ENCODE measurements at places on chromosomes 1 and 21.

DNA sequence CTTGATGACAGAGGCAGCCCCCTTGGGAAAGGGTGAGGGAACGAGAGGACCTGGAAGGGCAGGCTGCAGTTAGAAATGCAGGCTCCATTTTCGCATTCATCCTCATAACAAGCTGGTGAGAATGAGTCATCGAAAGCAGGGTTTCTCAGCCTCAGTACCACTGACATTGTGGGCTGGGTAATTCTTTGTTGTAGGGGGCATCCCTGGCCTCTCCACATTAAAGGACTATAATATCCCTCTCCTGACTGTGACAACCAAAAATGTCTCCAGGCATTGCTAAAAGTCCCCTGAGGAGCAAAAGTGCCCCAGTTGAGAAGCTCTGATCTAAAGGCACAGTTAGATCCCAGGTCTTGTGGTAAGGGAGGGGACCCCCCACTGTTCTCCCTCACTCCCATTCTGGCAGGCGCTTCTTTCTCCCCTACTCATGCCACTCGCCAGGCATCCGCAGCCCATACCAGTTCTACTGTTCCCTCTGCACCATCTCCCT is 20.4 kb downstream of the KCNN3 start:
- DNase-seq, result no peak

GRCh38 chr1:19921310-19921709 is 2.1 kb downstream of the PLA2G2E start:
- DNase-seq, result no peak

DNA sequence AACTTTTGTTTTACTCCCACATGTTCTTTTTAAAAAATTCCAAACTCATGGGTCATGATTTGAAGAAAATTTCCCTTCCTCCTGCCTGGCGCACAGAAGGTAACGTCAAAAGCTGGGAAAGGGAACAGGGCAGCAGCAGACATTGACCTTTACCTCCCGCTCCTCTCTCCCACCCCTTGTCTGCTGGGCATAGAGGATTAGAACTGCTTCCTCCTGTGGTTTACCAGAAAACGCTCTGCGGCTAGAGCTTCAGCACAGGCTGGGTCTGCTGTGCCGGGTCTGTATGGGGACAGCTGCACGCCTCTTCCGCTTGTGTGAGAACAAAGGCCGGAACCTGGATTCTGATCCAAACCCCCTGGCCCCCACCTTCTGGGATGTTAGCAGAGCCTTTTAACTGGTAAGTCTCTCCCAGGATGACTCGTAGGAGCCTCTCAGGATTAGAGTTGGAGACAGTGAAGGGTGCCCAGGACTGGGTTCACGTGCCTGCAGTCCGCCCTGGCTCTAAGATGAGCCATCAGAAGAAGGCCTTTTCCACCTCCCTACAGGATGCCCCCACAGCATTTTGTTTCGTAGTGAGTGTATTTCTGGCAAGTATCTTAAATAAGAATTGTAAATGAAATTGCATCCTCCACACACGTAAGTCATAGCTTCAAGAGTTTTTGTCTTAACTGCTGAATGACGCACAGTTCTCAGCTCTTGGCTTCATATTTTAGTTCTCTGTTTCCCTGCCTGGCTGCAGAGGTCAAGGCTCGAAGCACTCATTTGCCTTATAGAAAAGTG is 5.2 kb downstream of the H6PD start:
- DNase-seq, result peak; percentile 63

GRCh38 chr1:99457381-99458165 is 188.3 kb upstream of the PALMD start:
- no peak for DNase-seq

- DNase-seq, result no peak
Measured at GRCh38 chr1:232307296-232308017, 322.5 kb downstream of the SIPA1L2 start.

DNA sequence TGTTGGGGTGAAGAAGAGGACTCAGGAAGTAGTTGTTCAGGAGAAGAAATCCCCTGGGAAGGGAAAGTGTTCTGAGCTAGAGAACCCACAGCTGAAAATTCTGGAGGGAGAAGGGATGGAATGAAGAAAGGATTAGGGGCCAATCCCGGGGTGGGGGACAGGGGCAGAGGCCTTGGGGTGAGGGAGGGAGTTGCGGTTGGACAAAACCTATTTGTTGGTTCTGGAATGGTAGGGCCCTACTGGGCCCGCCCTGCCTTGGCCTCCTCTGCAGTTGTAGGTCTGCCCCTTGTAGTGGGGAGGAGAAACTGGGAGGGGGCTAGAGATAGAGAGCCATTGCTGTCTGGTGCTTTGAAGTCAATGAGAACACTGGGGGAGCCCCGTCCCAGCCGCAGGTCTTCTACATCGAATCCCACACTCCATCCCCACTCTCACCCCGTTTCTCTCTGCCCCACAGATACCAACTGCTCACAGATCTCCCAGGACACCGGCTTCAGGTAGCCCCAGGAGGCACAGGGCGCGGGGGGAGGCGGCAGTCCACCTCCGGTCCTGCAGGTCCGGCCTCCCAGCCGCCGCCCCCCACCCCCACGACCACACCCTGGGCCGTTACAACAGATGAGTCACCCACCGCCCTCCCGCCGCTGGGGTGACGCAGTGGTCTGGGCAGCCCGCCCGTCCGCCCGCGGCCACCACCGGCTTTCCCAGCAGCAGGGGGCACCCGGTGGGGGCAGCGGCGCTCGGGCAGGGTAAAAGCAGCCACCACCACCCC is 1.1 kb downstream of the TAGLN2 start:
- peak; percentile 82 for DNase-seq

GRCh38 chr1:121414905-121415304 is 230.1 kb downstream of the SRGAP2C start:
- no peak for DNase-seq

DNA sequence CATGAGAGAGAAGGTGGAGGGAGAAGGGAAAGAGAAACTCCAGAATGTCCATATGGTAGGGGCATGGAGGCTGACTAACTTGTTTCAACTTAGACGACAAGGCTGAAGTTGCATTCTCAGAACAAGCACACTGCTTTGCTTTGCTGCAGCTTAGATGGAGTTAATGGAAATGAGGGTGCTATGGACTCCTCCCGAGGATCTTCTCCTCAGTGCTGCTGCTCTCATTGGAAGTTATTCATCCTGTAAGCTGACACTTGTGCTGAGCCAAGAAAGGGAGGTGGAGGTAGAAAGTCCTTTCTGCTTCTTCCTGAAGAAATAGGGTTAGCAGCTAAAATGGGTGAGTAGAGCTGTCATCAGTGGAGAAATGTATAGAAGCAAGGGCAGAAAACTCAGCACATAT is 215.3 kb downstream of the SEC16B start:
- no peak for DNase-seq

DNA sequence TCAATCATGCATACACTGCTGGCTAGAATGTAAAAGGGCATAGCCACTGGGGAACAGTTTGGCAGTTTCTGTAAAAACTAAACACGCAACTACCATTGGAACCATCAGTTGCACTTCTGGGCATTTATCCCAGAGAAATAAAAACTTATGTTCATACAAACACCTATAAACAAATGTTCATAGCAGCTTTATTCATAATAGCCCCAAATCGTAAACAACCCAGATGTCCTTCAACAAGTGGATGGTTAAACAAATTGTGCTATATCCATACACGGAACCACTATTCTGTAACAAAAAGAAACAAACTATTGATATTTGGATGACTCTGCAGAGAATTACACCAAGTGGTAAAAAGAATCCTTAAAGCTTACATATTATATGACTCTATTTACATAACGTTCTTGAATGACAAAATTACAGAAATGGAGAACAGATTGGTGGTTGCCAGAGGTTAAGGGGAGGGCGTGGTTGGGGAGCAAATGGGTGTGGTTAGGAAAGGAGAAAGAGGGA is 22.8 kb downstream of the LACTBL1 start:
- no peak for DNase-seq

DNA sequence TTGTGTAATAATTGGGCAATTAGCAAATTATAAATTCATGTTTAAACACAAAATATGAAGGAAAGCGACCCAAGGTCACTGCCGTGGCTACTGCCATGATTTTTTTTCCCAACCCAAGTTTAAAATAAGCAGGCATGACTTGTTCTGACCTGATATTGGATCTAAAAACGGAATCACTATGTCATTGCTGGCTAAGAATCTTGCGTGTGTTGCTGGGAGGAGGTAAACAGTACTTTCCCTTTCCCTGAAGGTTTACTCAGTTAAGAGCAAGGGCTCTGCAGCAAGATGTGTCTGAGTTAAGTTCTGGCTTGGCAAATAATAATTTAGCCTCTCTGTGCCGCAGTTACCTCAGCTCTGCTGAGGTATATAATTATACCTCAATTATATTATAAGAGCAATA is 125.7 kb upstream of the L1TD1 start:
- no peak for DNase-seq

DNA sequence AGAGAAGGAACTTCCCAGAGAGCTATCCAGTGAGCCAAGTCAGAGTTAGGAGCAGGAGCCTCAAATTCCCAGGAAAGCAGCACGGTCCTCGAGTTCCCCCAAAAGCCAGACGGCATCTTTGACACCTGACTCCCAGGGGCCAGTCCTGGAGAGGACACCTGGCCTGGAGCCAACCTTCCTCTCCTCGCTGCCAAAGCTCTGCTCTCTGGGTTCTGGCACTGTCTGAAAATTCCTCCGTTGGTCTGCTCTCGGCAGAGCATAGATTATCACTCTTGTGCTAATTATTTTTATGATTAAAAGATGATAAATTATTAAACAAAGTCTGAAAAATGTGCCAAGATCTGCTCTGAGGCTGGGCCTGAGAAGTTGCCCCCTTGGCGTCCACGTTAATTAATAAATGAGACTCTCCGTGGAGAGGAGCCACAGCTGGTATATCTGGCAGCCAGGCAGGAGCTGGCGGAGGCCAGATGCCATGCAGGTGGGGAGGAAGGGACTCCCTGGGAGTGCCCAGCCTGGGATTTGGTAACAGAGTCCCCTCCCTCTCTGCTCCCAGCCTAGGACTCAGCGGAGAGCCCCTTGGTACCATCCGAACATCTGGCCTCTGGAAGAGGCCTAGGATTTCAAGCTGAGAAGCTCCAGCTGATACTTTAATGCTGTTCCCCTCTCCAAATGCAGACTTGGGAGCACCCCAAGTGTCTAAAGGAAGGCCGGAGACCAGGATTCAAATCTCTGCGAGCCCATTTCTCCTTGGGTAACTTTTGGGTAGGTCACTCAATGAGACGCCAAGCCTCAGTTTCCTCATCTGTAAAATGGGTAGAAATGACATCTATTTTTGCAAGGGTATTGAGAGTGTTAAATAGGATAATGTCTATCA is 163.7 kb upstream of the POU3F1 start:
- DNase-seq, result no peak

All from inflammatory macrophage treated with lipopolysaccharide for 1 hour (primary cell).